ENCODE measurements at places on chromosomes 11 and 22.
A peak's percentile ranks its signal among the peaks of the same experiment; 100 is the strongest.

GRCh38 chr11:12456651-12457579, 79.5 kb downstream of the PARVA start:
- no peak for DNase-seq

DNA sequence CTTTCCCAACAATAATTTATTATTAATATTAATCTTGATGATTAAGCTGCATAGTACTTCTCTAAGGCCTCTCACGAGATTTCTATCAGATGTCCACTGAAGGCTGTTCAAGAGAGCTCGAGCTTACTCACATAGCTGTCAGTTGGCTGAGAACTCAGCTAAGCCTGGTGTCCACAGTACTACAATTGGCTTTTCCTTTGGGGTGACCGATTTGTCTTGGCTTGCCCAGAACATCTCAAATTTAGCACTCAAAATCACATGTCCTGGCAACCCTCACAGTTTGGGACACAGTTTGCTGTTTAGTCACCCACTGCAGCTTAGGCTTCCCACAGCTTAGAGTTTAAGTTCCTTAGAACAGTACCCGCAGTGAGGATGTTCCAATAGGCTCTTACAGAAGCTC, 96.5 kb downstream of the LUZP2 start:
- DNase-seq, result no peak

GRCh38 chr11:77039491-77040400, 5.5 kb downstream of the B3GNT6 start:
- no peak for DNase-seq

- DNase-seq, result no peak
Measured at GRCh38 chr11:128481135-128481534, 106.2 kb downstream of the ETS1 start.

- DNase-seq, result no peak
Measured at GRCh38 chr11:30553521-30554110, 32.5 kb downstream of the MPPED2 start.

- no peak for DNase-seq
Measured at GRCh38 chr11:133070021-133070713, 462.1 kb downstream of the OPCML start.

DNA sequence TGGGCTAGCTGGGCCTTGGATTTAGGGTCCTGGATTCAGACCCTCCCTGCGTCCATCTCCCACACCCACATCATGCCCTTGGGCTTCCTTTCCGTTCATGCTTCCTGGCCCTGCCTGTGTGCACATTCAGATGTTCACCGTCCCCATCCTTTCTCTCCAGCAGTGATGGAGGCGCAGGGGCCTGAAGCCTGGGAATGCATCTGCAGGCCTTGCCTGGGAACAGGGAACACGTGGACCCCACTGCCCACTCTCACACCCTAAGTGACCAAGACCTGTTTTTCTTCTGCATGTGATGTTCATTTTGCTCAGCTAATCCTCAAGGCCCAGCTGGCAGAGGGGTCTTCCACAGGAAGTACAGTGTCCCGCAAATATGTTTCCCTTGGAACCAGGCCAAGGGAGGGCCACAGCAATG, 91.6 kb upstream of the PARVA start:
- DNase-seq, result no peak

DNA sequence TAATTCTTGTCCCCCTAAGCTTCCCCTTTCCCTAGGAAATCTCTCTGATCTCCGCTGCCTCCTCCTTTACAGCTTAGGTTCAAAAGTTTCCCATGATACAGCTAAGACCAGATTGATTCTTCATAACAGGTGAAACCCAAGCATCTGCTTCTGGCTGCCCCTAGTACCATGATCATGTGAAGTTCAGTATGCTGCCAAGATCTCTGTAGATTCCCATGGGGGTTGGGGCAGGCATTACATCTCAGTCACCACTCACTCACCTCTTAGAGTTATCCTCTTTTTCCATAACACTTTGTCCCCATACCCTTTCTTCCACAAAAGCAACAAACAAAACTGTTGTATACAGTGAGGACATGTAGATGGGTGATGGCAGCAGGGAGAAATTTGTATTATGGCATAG, 44.0 kb downstream of the RRP8 start:
- DNase-seq, result no peak

- no peak for DNase-seq
Measured at GRCh38 chr22:23638611-23639010, 6.5 kb upstream of the DRICH1 start.

GRCh38 chr22:30286813-30287647, 2.3 kb downstream of the CASTOR1 start:
- no peak for DNase-seq

DNA sequence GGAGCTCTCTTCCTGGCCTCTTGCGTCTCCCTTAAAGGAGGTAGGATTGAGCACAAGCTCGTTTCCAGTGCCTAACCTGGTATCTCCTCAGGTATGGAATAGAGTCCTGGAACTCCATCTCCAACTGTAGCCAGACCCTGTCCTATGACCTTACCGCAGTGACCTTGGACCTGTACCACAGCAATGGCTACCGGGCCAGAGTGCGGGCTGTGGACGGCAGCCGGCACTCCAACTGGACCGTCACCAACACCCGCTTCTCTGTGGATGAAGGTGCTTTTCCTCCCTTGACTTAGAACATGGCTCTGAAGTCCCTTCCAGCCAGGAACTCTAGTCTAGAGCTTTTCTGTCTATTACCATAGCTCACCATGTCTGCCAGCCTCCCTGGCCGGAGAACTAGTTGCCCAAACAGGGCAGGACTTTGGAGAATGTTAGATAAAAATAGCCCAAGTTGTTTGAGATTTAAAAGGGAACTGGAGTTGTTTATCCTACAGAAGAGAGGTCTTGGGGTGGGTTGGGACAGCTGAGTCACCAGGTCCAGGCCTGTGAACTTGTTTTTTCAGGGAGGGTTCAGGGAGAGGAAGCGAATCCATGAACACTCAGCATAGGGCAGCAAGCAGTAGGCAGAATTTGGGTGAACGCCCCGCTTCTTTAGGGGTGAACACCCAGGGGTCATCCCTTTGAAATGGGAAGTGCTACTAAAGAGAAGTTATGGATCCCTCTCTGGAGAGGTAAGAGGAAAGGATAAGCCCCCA, 3.3 kb downstream of the IL10RA start:
- DNase-seq, result no peak

GRCh38 chr11:100296051-100296679, 390.9 kb upstream of the ARHGAP42 start:
- DNase-seq, result no peak

- DNase-seq, result no peak
Measured at GRCh38 chr11:115128226-115128625, 376.0 kb downstream of the CADM1 start.

- no peak for DNase-seq
Measured at GRCh38 chr11:36390963-36391471, 94.9 kb downstream of the PRR5L start.

- DNase-seq, result peak; percentile 25
Measured at GRCh38 chr11:102513869-102514268, 16.7 kb downstream of the MMP7 start.

DNA sequence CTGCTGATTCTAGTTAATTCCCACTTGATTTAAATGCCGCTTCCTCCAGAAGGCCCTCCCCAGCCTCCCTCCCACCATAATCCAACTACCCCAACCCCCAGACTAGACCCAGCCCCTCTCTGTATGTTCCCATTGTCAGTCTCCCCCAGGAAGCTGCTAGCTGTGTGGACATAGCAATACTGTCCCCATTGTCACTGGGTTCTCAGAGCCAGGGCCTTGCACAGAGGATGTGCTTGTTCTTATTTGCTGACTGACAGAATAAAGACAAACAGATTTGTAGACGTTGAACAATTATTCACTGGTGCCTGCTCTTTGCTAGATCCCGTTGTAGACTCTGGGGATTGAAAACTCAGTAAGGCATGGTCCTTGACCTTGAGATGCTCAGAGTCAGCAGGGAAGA, 45.7 kb upstream of the NAV2 start:
- DNase-seq, result no peak

GRCh38 chr22:37752189-37753087, 55.3 kb upstream of the GCAT start:
- peak; percentile 67 for DNase-seq

- no peak for DNase-seq
Measured at GRCh38 chr11:78031629-78032028, 8.6 kb upstream of the KCTD14 start.

- DNase-seq, result no peak
Measured at GRCh38 chr11:73465023-73465675, 89.0 kb downstream of the RELT start.

GRCh38 chr22:17786435-17787161, 12.3 kb upstream of the BID start:
- no peak for DNase-seq

GRCh38 chr11:65718964-65719492, 1.6 kb downstream of the RNASEH2C start:
- DNase-seq, result no peak

GRCh38 chr11:16969010-16969999, 44.9 kb downstream of the PLEKHA7 start:
- peak; percentile 43 for DNase-seq

- no peak for DNase-seq
Measured at GRCh38 chr11:16831316-16832192, 93.1 kb downstream of the C11orf58 start.

- no peak for DNase-seq
Measured at GRCh38 chr11:68106165-68106940, 14.8 kb downstream of the CHKA start.

DNA sequence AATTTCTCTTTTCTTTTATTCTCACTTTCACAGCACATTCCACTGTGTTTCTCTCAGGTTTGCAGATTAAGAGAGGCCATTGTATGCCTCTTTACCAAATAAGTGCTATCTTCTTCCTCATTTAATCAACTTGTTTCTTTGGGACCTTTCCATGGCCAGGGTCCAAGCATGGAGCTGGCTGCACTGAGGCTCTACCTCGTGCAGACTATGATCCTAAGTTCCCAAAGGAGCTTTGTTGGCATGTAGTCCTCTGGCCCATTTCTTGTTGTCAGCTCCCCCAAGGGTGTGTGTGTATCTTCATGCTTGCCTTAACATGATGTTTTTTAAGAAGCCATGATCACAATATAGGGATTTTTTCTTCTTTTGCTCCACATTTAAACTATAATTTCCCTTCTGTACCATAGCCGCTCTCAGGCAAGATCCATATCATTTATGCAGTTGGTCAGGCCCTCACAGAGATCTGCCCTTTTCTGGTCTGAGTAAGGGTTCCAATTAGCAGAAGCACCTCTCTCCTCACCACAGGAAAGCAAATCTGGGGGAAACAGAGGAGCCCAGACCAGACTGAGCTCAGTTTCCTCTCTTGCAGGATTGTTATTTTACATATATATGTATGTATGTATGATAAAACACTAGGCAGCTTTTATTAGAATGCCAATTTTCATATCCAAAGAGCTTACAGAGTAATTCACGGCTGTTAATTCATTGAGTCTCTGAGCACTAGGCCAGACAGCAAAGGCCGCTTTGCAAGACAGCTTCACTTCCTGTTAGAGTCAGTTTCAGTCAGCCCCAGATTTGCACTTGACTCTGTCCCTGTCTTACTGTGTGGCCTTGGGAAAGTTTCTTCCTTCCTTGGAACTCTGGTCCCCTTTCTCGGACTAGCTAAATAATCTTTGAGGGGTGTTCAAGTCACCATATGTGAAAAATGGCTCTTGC, 34.3 kb downstream of the CYB5R2 start:
- no peak for DNase-seq

- peak; percentile 82 for DNase-seq
Measured at GRCh38 chr11:66123902-66124301, 53.8 kb downstream of the PACS1 start.

- DNase-seq, result no peak
Measured at GRCh38 chr11:29009426-29009825, 901.2 kb downstream of the METTL15 start.

GRCh38 chr11:69129647-69130046, 26.1 kb upstream of the SMIM38 start:
- no peak for DNase-seq

GRCh38 chr22:44738347-44738715, 14.0 kb upstream of the ARHGAP8 start:
- DNase-seq, result no peak

DNA sequence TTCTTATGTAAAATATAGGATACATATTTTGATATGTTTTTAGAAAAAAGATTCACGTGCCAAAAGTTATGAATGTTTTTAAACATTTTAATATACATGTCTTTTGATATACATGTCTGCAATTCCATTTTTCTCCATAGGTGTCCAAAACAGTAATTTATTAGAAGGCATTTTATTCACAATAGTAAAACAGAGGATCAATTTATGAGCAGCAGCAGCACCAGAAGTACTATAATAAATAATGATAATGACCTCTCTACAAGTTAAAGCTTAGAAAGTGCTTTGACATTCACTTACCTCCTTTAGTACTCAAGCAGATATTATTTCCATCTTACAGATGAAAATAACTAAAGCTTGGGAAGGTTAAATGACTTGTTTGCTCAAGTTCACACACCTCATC, 96.7 kb upstream of the DBX1 start:
- DNase-seq, result no peak

GRCh38 chr11:30143098-30143705, 87.6 kb upstream of the FSHB start:
- peak; percentile 4 for DNase-seq

DNA sequence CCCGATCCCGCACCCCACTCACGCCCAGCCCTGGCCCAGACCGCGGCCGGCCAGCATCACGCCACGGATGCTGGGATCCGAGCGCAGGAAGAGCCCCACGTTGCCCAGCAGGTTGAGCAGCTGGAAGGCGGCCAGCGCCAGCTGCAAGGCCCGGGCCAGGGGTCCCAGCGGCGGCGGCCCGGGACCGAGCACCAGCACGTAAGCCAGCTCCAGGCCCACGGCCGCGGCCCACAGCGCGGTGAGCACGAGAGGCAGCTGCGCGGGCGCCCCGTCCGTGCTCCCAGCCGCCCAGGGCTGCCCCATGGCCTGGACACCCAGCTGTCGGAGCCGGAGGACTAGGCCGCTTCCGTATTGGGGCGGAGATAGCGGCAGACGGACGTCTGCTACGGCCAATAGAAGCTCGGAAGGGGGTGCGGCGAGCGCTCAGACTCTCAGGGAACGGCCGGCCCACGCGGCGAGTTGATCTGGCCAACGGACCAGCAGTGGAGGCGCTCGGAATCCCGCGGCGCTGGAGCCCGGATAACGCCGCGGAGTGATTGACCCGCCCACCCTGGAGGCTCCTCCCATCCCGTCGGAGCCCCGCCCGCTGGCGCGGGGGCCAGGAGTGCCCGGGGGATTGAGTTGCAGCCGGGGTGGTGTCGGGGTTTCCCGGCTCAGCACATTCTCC, at the start of gene ZDHHC24:
Gene ZDHHC24 (minus strand): TSS at position 348 of the 667 bp plus-strand sequence. CDS start 45 bp downstream, at position 303.
- DNase-seq, result peak; percentile 81

DNA sequence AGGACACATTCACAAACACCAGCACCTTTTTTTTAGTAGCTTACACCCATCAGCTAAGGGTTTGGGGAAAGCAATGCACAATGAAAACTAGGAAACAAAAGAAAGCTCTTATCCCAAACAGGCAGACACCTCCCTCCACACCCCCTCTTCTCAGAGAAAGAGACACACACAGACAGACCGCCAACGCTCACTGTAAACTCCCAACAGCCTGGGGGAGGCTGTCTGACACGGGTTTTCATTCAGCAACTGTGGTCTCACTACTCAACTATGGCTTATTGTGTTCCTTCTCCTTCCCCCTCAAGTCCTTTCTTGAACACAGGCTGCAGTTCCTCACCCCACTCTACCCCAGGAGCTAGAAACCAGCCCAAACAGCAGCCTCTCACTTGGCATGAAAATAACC, 123.4 kb downstream of the C11orf58 start:
- DNase-seq, result no peak

- no peak for DNase-seq
Measured at GRCh38 chr11:119481667-119482400, 58.9 kb upstream of the THY1 start.
